Placental epithelial cell (primary cell): ENCODE measurements at places on chromosomes 12 and 14. TPM values are rescaled to one million over a fixed set of nuclear protein-coding genes. Genes with fewer than 3 reads are reported as not detected.

The TMEM229B gene
- total RNA-seq: under 0.01 and 0.22 TPM in 2 replicates

The DNM1L gene
- total RNA-seq: 66.7 and 91.0 TPM in 2 replicates

The RNASE3 gene
- not detected in 2 replicates for total RNA-seq

The TBX3 gene
- 1.2 and 2.1 TPM in 2 replicates for total RNA-seq

The RASSF8 gene
- total RNA-seq: 16.2 and 22.8 TPM in 2 replicates
